ENCODE measurements at places on chromosomes 3 and 15.

DNA sequence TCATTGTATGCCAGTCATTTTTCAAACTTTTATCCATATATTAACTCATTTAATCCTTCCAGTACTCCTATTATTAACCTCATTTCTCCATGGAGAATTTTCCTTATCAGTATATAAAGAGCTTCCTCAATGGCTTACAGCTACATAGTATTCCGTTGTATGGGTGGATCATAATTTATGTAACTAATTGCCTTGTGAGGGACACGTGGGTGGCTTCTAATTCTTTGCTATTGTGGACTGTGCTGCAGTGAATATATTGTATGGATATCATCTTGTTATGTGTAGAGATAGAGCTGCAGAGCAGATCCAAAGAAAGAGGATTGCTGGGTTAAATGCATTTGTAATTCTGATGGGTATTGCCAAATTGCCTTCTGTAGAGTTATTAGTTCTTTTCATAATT is 25.2 kb downstream of the PML start:
- DNase-seq = no peak

GRCh38 chr3:30551927-30552326 is 54.5 kb upstream of the TGFBR2 start:
- no peak for DNase-seq

- no peak for DNase-seq
Observed at GRCh38 chr3:162719684-162720341, 1223.2 kb downstream of the OTOL1 start.

DNA sequence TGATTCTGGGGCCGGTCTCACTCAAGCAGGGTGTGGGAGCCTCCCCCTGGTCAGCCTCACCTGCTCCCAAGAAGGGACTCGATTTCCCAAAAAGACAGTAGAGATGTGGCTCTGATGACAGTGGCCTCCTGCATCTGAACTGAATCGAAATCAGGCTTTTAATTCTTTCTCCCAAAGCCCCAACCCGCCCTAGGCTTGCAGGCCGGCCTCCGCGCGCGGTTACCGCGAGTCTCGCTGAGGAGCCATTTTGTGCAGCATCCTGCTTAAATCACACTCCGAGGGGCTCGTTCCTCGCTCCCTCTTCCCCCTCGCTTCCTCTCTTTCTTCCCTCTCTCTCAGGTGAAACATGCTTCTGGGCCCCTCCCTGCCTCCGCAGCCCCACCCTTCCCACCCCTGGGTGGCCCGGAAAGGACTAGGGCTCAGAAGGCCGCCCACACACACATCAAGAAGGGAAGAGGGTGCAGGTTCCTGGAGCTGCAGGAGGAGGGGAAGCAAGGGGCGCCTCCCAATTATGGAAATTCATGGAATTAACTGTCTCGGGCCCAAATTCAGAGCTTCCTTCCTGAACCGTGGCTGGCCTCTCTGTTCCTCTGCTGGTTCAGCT is 30.9 kb upstream of the POLG start:
- DNase-seq = no peak

DNA sequence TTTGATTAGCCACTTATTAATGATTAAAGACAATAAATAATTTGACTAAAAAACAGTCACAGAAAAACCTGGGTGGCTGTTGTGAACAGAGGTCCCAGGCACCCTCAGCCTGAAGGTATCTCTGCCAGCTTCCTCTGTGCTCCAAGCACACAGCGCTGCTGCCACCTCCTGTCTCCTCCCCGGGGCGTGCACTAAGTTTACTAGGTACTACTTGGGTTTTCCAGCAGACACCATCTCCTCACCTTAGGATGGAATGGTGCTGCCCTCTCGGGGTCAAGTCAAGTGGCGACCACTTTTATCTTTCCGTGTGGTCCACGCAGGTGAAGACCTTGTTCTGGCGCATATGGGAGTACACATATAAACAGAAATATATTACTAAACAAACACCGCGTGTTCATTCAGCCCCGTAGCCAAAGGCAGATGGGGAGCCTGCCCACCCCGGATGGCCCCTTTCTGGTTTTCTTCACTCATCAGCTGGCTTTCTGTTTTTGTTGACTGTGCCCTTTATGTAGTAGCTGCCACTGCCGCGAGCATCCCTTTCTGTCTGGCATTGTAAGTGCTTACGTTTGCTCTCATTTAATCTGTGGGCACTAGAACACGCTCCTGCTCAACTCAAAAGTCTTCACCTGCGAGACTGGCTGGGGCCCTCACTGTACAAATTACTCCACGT is 128.0 kb downstream of the LRIG1 start:
- DNase-seq = no peak

DNA sequence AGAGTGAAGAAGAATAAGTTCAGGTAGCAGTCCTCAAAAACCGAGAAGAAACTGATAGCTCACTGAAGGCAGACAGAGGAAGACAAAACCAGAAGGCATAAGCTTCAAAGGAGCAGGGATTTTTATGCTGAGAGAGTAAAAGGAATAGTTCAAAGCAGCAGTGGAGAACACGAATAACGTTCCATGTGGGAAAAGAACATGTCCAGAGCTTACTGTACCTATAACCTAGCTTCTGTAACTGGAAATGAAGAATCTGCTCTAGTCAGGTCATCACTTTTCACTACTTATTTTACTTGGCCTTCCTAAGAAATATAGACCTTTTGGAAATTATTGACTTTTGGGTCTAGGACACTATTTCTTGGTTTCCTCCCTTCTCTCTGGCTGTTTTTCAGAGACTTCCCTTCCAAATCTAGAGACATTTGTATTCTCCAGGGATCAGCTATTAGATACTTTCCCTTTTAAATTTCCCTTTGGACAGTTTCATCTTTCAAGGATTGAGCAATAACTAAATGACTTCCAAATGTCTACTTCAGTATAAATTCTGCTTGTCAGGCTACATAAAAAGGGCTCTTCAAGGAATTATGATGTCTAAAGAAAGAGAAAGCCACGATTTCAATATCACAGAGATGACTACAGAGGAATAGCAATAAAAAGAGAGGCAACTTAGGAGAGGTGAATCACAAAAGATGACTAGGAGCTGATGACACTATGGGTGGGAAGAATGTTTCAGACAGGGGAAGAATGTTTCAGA is 46.7 kb downstream of the UBE3A start:
- no peak for DNase-seq
